ENCODE measurements at places on chromosomes 3 and 15.

DNA sequence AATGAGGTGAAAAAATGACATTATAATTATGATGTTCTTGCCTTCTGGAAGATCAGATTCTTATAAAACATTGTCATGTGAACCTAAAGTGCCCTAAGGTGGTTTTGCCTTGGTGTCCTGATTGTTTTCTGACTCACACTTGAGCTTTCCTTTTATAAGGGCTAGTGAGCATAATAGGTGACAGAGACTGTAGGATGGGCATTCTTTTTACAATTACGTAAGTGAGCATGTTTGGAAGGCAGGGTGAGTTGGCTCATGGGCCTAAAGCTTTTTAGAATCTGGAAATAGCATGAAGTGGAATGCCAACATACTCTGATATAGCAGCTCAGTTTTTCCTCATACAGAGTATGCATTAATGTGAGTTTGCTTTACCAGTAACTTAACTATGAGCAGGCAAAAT lies 41.2 kb downstream of the CRYBG3 start:
- no peak for DNase-seq

- peak; percentile 38 for DNase-seq
These were observed 408.7 kb downstream of the SHQ1 start for GRCh38 chr3:72439321-72440183.

GRCh38 chr15:89002281-89002761 lies 85.9 kb upstream of the ABHD2 start:
- DNase-seq: peak; percentile 80

- DNase-seq: no peak
These were observed 244.2 kb upstream of the ST8SIA2 start for GRCh38 chr15:92149465-92149864.

GRCh38 chr3:197204736-197205135 lies 93.7 kb downstream of the DLG1 start:
- DNase-seq: no peak

- DNase-seq: no peak
These were observed 224.0 kb upstream of the RGMA start for GRCh38 chr15:93312891-93313486.

GRCh38 chr3:73591286-73591800 lies 33.4 kb downstream of the PDZRN3 start:
- DNase-seq: no peak

GRCh38 chr15:53670701-53671100 lies 88.8 kb downstream of the WDR72 start:
- no peak for DNase-seq

DNA sequence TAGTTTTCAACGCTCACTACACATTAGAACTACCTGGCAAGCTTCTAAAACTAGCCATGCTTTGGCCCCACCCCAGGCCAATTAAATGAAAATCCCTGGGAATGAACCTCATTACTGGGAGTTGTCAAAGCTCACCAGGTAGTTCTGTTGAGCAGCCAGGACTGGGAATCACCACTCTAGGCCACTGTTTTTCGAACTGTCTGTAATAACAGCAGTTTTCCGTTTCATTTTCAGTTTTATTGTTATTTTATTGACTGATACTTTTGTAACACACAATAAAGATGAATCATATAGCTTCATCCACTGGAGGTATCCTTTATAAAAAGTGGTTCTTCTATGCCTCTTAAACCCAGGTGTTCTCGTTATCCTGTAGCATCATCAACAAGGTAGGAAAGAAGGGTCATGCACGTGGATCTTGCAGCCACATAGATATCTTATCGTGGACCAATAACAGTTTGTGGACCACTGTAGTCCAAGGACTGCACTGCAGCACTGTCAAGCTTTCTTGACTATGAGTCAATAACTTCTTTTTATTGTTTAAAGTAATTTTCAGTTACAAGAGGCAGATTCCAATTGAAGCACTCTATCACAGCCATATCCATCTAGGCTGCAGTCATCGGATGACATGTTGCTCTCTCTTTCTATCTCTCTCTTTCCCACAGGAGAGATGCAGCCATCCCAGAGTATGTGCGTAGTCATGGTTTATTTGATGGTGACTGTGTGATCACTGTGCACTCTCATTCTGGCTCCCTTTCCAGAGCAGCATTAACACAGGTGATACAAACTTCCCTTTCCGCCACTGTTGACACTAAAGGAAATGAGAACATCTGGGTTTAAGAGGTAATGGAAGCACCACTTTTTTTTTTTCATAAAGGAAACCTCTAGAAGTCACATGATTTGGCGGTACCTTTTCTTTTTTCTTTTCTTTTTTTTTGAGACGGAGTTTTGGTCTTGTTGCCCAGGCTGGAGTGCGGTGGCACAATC lies 39.0 kb upstream of the BLM start:
- no peak for DNase-seq

GRCh38 chr3:9769426-9770275 lies at the start of gene CAMK1:
CAMK1 (minus strand) TSS chr3:9769947; CDS start chr3:9767749, 2,198 bp downstream.
- peak; percentile 46 for DNase-seq

GRCh38 chr15:82951472-82952157 lies 905 bp downstream of the HOMER2 start:
- DNase-seq: no peak

DNA sequence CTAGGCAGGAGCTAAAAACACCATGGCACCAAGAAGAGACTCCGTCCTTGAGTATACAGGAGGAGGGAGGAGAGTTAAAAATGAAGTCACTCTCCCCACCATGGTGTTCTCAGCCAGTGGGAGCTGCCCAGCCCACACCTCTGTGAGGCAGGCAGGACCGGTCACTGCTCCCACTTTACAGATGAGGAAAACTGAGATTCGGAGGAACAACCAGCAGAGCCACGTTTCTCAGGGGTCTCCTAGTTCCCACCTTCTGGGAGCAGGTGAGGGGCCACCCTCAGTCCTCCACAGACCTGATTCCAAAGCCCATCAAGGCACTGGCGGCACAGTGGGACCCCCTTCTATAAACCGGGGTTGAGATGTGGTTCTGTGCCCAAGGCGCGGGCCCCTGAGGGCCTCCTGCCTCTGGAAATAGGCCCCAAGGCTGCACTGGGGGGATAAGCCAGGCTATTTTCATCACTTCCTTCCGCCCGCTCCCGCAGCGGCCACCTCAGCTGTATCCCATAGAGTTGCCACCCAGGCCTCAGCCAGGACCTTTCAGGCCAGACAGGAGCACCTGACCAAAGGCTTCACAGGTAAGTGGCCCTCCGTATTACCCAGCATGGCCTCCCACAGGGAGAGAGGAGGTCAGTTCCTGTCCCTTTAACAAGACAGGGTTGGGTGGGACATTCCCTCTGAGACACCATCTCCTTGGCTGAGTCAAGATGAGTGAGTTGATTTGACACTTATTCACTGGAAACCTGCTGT lies at the start of gene GP9:
GP9 (plus strand) TSS at position 504 of the 747 bp plus-strand sequence. CDS start 961 bp downstream, outside the sequence.
- DNase-seq: no peak

GRCh38 chr15:92205255-92205739 lies 188.4 kb upstream of the ST8SIA2 start:
- peak; percentile 1 for DNase-seq

- no peak for DNase-seq
These were observed 22.2 kb upstream of the RHO start for GRCh38 chr3:129506231-129506742.

DNA sequence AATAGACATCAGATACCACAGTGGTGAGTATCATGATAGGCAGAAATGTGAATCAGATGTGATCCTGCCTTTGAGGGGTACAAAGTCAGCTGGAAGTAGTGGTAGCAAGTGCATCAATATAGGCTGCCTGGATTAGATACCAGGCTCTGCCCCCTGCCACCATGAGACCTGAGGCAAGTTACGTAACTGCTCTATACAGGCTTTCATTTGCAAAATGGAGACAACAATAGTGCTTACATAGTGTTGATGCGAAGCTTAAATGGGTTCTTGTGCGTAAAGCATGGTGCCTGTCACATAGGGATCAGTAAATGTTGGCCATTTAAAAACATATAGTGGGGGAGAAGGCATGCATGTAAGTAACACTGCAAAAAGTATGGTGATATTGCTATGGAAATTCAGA lies 158.0 kb downstream of the RYR3 start:
- no peak for DNase-seq

GRCh38 chr3:134059671-134060560 lies 30.2 kb upstream of the SLCO2A1 start:
- no peak for DNase-seq

DNA sequence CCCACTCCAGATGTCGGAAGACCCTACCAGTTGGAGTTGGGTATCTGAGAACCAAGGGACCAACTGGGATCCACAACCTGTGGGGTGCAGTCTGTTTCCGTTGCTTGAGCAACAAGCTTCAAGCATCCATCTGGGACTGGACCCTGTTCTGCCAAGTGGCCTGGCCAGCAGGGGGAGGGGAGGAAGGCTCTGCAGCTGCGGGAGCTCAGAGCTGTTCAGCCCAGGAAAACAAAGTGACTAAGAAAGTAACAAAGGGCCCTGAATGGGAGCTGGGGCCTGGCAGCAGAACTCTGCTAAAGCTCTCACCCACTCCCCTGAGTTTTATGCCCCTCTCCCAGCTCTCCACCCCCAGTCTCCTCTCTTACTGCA lies 2.7 kb downstream of the TYRO3 start:
- no peak for DNase-seq

- peak; percentile 69 for DNase-seq
These were observed 59.3 kb downstream of the NR1D2 start for GRCh38 chr3:24004171-24004938.

- peak; percentile 48 for DNase-seq
These were observed 82.6 kb upstream of the ATP11B start for GRCh38 chr3:182710557-182711157.

GRCh38 chr3:48430708-48431101 lies 819 bp upstream of the PLXNB1 start:
- no peak for DNase-seq

Data from GM12865 (cell line).